Type B pancreatic cell (in vitro differentiated cells): ENCODE measurements at places on chromosomes 5 and 9. TPM values are rescaled to one million over a fixed set of nuclear protein-coding genes. Genes with fewer than 3 reads are reported as not detected.

- no peak for DNase-seq
Measured at GRCh38 chr9:15304632-15305031, 2.4 kb downstream of the TTC39B start.

DNA sequence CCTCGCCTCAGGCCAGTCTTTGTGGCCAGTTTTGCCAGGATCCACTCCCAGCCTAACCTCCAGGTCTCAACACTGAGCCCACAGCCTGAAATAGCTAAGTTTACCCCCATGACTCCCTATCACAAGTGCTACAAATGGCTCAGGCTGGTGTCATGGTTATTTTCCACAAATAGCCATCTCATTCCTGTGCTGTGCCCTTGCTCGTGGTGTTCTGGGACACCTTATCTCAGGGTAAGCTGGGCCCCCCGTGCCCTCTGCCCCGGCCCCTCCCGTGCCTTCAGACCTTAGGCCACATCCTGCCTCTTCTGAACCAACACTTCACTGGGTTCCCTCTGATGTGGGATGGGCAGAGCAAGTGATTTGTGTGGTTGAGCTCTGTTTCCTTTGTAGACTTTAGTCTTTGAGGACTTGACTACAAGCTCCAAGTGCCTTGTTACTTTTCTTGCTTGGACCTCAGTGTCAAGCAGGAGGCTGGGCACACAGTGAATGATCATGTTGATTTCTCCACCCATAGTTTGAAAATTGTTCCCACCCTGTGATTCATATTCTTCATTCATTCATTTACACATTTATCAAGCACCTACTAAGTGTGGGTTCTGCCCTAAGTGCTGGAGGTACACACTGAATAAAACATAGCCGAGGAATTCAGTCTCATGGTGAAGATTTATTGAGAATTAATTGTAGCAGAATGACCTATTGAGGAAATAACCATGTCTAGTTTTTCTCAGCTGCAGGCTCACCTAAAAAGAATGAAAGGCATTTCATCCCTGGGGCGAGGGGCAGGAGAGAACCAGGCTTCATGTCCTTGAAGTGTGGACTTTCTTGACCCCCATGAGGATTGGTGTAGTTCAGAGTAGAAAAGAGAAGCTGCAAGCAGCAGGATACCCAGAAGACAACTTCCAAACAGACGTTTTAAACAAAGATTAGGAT, 84.5 kb upstream of the CTNNA1 start:
- no peak for DNase-seq

- DNase-seq = no peak
Measured at GRCh38 chr5:160071916-160072315, 47.3 kb downstream of the PWWP2A start.

- DNase-seq = no peak
Measured at GRCh38 chr5:66697796-66698564, 101.8 kb downstream of the MAST4 start.

DNA sequence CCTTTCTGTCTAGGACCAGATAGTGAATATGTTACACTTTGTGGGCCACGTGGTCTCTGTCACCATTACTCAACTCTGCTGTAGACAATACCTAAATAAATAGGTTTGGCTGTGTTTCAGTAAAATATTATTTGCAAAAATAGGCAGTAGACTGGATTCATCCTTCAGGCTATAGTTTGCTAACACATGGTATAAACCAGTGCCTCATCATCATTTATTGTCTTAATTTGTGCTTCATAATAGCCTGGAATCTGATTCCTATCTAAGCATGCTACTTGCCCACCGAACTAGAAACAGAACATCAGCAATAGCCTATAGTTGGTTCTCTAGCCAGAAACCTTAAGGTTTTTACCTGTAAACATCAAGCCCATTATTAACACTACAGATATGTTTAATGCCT, 215.6 kb downstream of the FBXL7 start:
- DNase-seq = no peak

DNA sequence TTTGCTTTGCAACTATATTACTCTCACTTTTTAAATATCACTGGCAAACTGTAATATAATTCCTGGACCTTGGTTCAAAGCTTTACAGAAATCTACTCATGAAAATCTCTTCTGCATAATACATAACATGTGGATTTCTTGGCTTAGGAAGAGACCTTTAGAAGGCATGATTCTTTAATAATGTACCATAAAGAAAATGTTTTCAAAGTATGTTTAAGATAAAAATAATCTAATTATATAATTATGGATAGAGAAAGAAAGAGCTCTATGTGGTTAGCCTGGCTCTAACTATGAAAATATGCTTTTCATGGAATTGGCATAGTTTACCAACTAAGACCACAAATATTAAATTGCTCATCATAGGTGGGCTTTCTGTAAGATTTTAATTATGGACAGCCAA, 817.8 kb downstream of the TLE1 start:
- no peak for DNase-seq

DNA sequence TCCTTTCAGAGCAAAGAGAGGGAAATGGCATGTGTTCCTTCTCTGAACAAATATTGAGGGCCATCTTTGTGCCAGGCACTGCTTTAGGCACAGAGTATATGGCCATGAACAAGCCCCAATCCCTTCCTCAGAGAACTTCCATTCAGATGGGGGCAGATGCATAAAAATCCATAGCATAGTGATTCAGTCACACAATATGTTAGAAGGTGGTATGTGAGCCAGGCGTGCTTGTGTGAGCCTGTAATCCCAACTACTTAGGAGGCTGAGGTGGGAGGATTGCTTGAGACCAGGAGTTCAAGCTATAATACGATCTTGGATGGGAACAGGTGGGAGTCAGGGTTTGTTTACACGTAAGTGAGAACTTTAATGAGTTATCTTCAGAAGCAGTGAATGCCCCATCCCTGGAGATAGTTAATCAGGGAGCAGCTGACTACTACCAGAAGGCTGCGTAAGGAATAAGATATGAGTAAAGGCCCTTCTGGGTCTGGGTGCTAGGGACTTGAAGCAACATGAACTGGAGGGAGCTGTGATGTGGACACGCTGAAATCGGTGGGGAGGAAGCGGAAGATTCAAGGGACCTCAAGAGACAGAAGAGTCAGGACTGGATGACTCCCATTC, 27.1 kb downstream of the NANS start:
- no peak for DNase-seq

SLC6A19 gene
- total RNA-seq = 12.6 and 22.2 TPM in 2 replicates

ECM2 gene
- total RNA-seq = 0.24 and 0.51 TPM in 2 replicates

GRXCR2 gene
- total RNA-seq = 0.24 TPM in 1 of 2 replicates, not detected in the other

TAF1L gene
- total RNA-seq = not detected in 2 replicates

PAXX gene
- total RNA-seq = 63.4 and 100 TPM in 2 replicates

TXNDC8 gene
- total RNA-seq = not detected in 2 replicates
